Stimulated activated CD8-positive, alpha-beta memory T cell treated with anti-CD3 and anti-CD28 coated beads, Interleukin-7, amount 100 ng/mL, for 1 hour (primary cell): ENCODE measurements at places on chromosomes 1 and 21.

- DNase-seq = no peak
These were observed 9.5 kb upstream of the DUSP23 start for GRCh38 chr1:159771127-159771895.

- no peak for DNase-seq
These were observed 16.2 kb upstream of the COL18A1 start for GRCh38 chr21:45388611-45389296.

DNA sequence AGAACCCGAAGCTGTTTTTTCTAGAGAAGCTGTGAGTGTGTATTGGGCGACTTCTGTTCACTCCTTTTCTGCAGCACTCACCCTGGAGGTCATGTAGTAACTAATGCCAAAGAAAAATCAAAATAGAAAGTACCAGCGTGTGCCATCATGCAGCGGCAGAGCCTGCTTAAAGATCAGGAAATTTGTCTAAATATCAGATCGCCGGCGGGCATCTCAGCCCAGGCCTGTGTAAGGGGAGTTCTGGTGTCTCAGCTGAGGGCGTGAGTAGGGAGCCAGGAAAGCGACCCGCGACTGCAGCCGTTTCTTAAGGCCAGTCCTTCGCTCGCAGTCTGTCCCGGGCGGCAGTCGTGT lies 768 bp downstream of the EDARADD start:
- no peak for DNase-seq

DNA sequence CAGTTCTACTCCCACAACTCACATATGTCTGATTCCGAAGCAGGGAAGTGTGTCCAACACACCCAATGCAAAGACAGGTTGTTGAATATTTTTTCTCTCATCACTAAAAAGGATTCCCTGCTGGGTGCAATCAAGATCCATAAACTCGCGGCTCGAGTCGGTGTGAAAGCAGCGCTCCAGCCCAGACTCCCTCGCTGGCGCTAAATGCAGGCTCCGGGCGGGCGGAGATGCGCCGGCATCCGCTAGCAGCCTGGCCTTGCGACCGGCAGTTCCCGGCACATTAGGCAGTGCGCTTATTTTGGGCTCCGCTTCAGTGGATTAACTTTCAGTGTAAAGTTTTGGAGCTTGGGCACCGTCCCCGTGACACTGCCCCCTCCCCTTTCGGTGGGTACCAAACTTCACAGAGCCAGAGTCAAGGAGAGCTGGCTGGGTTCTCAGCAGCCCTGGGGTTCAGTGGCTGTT lies 87.7 kb upstream of the POU3F1 start:
- DNase-seq = no peak

DNA sequence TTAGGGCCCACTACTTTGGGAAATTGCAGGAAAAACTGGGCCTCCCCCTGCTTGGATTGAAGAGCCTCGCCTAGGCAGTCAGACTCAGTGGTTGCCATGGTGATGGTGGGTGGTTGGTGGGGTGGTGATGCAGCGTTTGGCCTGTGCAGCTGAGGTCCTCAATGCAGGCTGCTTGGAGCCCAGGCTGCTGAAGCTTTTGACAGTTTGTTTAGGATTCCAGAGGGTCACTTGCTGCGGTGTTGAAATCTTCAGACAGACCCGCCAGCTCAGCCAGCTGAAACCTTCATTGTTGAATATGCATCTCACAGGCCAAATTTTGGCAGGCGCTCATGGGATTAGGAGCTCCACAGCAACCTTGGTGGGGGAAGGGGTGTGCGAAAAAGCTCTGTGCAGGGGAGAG lies 67.9 kb downstream of the CACNA1E start:
- DNase-seq = no peak

DNA sequence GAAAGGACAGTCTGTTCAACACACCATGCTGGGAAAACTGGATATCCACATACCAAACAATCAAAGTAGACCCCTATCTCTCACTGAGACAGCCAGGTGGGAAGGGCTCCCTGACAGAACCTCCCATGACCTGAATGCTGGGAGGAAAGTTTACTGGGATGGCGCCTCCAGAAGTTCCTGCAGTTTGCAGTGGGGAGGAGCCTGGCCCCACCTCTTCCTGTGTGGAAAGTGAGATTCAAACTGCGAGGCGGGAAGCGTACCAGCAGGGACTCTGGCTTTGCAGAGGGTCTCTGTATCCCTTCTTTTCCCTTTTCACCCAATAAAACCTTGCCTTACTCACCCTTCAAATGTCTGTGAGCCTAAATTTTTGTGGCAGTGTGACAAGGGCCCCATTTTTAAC lies 190.7 kb downstream of the HHIPL2 start:
- no peak for DNase-seq

GRCh38 chr1:244054247-244054923 lies 3.3 kb downstream of the ZBTB18 start:
- no peak for DNase-seq

- DNase-seq = no peak
These were observed 227.3 kb upstream of the TMEM51 start for GRCh38 chr1:14926229-14926628.

DNA sequence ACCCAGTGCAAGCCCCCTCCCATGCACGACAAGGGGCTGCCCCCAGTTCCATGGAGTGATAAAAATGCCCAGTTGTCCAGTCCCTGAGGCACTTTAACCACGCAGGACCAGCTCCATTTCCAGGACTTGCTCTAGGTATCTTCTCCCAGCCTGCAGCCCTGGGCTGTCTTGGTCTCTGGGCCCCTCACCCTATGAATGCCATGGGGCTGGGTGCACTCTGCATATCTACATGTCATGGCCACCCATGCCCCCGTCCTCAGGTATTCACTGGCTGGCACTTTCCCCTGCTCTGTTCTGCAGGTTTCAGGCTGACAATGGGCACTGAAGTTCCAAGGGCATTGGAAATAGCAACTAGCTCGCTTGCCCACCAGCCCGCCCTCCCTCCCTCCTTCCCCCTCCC lies 19.6 kb upstream of the C1orf174 start:
- DNase-seq = no peak

- DNase-seq = no peak
These were observed 10.5 kb upstream of the PKP1 start for GRCh38 chr1:201272799-201273198.

DNA sequence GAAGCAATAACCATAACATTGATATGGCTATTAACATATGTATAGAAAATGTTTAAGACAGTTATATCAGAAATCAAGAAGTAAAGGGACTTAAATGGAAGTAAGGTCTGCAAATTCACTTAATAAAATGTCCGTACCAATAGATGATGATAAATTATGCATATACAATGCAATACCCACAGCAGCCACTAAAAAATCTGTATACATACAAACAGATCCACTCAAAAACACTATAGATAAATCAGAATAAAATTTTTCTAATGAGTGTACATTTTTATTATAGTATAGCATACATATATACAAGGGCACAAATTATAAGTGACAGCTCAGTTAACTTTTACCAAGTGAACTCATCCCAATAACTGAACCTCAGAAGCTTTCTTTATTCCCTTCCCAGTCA lies 6.0 kb downstream of the LORICRIN start:
- DNase-seq = no peak

DNA sequence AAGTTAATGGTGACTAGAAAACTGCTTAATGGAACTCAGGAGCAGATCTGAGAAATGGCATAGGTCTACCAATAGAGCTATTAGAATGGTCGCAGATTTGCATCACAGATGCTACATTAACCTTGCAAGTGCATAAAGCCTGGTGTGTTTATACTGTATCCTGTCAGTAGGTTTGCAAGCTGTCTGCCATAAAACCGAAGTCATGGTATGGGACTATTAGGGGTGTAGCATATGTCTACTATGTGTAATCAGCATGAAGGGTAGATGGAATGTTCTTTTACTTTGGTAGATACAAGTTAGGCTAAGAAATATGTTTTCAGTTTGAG lies 574.2 kb upstream of the ADGRL2 start:
- no peak for DNase-seq

- no peak for DNase-seq
These were observed 11.3 kb upstream of the MFSD2A start for GRCh38 chr1:39943471-39944290.

DNA sequence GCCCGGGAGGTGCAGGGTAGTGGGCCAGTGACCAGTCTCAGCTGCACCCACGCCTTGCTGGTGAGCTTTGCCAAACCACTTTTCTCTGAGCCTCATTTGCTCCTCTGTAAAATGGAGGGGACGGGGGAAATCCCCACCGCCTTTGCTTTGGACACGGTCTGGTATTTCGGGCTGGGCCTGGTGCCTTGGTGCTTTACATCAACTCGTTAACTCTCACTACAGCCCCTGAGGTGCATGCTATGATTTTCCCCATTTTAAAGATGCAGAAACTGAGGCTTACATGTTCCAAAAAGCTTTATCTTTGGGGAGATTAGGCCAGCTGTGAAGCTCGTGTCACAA lies 116.1 kb upstream of the RUNX3 start:
- DNase-seq = no peak

DNA sequence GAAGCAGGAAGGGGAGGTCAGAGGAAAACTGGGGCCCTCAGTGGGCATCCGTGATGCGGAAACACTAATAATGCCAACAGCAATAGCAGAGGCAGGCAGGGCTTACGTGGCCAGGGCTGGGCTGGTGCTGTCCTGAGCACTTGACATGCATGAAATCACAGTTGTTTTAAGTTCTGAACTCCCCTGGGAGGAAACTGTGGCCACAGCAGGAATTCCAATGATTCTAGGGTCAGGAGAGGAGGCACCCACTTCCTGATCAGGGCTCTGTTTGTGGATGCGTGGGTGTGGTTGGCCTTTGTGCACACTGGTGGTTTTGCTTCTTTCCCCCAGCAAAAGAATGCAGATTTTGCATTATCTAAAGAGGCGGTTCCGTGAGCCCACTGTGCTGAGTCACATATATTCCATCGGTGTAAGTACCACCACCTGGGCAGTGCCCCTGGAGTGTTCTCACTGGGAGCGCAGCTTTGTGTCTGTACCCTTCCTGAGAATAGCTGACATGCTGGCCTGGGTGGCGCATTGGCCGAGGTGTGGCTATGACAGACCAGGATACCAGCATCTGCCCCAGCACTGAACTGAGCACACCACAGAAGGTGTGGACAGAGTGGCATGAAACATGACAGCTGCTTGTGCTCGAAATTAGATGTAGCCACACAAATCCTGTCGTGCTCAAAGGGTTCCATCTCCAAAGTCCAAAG lies 71.0 kb downstream of the PDE9A start:
- no peak for DNase-seq

GRCh38 chr1:29426701-29427279 lies 190.5 kb downstream of the PTPRU start:
- DNase-seq = no peak

DNA sequence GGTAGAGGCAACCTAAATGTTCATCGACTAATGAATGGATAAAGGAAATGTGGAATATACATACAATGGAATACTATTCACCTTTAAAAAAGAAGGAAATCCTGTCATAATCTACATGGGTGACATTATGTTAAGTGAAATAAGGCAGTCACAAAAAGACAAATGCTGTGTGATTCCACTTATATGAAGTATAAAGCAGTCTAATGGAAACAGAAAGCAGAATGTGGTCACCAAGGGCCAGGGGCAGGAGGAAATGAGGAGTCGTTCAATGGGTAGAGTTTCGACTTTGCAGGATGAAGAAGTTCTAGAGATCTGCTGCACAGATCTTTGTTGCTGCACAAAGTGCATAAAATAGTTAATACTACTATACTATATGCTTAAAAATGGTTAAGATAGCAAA lies 7.8 kb downstream of the DIPK1A start:
- no peak for DNase-seq
